ENCODE measurements at places on chromosomes 16 and 17. TPM values are rescaled to one million over a fixed set of nuclear protein-coding genes. Genes with fewer than 3 reads are reported as not detected.

DNA sequence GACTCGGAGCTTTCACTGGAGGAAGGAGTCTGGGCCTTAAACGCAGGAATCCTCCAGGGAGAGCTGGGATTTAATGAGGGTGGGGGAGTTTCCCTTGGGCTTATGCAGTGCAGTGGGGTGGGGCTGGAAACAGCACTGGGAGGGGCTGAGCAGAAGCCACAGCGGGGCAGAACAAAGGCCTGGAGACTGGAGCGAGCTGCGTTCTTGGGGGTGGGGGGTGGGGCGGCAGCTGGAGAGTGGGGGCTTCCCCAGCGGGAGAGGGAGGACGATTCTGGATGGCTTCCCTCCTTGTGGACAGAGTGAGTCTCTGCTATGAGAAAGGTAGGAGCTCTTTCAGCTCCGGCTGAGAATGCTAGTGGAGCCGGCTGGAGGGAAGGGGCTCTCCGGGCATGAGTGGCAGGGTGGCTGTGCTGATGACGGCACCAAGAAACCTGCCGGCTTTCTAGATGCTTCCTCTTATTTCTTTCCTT, 406.0 kb downstream of the SEC14L1 start:
- peaks cover 5% of the 10 kb centered on the region for H3K27me3 ChIP-seq
- no peaks in the 10 kb centered on the region for H3K36me3 ChIP-seq
- H3K4me3 ChIP-seq, result no peak overlapping the region
- DNase-seq, result no peak

GRCh38 chr17:44077595-44077909, 7.0 kb downstream of the G6PC3 start:
- peaks cover 6% of the 10 kb centered on the region for H3K4me1 ChIP-seq
- no peaks in the 10 kb centered on the region for H3K27me3 ChIP-seq
- no peak for DNase-seq
- no peak overlapping the region for H3K27ac ChIP-seq
- peaks cover 4% of the 10 kb centered on the region for H3K36me3 ChIP-seq
- no peak overlapping the region for H3K4me3 ChIP-seq

DNA sequence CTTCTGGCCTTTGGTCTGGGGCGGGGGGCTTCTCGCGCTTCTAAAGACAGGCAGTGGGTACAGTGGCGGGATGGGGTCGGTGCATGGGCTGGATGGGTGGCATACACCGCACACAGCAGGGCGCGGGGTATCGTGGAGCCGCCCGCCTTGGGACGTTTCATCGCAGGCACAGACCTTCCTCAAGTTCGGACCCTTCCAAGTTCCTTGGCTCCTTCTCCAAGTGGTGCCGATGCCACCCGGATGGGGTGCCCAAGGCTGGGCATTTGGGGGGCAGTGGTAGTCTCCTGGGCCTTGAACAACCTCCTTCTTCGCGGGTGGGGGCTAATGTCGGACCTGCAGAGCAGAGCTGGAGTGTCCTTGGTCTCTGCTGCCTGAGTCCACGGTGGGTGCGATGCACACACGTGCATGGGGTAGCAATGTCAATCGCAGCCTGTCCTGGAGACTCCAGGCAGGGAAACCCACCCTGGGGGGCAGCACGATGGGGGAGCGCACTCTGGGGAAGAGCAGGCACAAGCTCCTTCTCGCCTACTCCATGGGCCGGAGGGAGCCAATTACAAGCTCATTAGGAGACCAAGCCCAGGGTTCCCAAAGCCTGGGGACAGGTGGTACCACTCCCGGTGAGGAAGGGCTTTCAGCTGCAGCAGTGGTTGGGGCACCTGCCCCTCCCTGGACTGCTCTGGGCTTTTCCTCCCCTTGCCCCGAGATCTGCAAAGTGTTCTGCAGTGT, 686 bp upstream of the MTSS2 start:
- no peaks in the 10 kb centered on the region for H3K36me3 ChIP-seq
- H3K4me3 ChIP-seq, result no peak overlapping the region
- H3K27me3 ChIP-seq, result no peaks in the 10 kb centered on the region
- no peak overlapping the region for H3K27ac ChIP-seq

Gene CMTM1
- 10.1 TPM for total RNA-seq

Gene TMEM92
- total RNA-seq, result not detected

Gene SCARF1
- 2.5 TPM for total RNA-seq

- no peak overlapping the region for H3K27ac ChIP-seq
- peaks cover 31% of the 10 kb centered on the region for H3K27me3 ChIP-seq
- peaks cover under 1% of the 10 kb centered on the region for H3K4me1 ChIP-seq
- no peak overlapping the region for H3K4me3 ChIP-seq
- H3K36me3 ChIP-seq, result no peaks in the 10 kb centered on the region
- no peak for DNase-seq
Observed at GRCh38 chr17:55325406-55325805, 60.6 kb downstream of the HLF start.

Gene SDR42E1
- total RNA-seq, result 8.7 TPM

- peak overlapping the region; percentile 46 for H3K4me3 ChIP-seq
- H3K27me3 ChIP-seq, result peaks cover 36% of the 10 kb centered on the region
- no peaks in the 10 kb centered on the region for H3K36me3 ChIP-seq
Observed at GRCh38 chr16:88939245-88939971, 37.6 kb downstream of the CBFA2T3 start.

GRCh38 chr17:76149214-76149613, 8.2 kb upstream of the FOXJ1 start:
- DNase-seq, result no peak
- H3K4me1 ChIP-seq, result peaks cover 59% of the 10 kb centered on the region
- peaks cover 23% of the 10 kb centered on the region for H3K36me3 ChIP-seq
- no peaks in the 10 kb centered on the region for H3K27me3 ChIP-seq
- H3K4me3 ChIP-seq, result no peak overlapping the region
- no peak overlapping the region for H3K27ac ChIP-seq

Gene MPP2
- total RNA-seq, result 4.0 TPM

DNA sequence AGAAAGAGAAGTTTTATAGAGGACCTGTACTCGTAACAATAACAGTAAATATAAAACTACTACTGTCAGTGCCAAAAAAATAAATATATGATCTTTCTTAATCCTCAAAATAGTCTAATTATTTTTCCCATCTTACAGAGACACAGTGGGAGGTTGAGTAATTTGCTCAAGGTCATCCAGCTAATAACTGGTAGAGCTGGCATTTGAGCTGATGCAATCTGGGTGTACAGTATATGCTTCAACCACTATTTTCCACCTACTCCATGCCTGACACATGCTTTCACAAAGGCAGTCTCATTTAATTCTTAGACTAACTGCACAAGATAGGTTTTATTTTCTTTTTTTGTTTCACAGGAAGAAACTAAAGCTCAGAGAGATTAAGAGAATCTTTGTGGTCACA, 33.6 kb downstream of the PIGL start:
- no peaks in the 10 kb centered on the region for H3K27me3 ChIP-seq
- peak overlapping the region; percentile 83 for H3K27ac ChIP-seq
- peaks cover 13% of the 10 kb centered on the region for H3K4me1 ChIP-seq
- no peak for DNase-seq
- H3K4me3 ChIP-seq, result no peak overlapping the region

DNA sequence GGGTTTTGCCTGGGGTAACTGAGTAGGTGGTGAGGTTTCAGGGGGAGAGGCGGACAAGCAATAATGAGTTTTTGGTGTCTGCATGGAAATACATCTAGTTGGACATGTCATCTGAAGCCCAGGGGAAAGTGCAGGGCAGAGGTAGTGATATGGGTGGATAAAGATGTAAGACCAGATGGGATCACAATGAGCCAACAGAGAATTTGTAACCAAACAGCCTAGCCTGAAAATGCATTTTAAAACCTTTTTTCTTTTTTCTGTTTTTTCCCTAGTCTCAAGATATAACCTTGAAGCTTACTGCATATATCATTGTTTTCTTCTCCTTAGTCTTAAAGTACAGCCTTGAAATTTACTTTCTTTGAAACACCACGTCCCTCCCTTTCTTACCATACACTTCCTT, 3.7 kb upstream of the ZNF19 start:
- DNase-seq, result no peak
- no peaks in the 10 kb centered on the region for H3K4me1 ChIP-seq
- H3K36me3 ChIP-seq, result no peaks in the 10 kb centered on the region
- no peak overlapping the region for H3K4me3 ChIP-seq
- no peak overlapping the region for H3K27ac ChIP-seq

- H3K4me3 ChIP-seq, result no peak overlapping the region
- no peaks in the 10 kb centered on the region for H3K36me3 ChIP-seq
- H3K27ac ChIP-seq, result no peak overlapping the region
- no peaks in the 10 kb centered on the region for H3K27me3 ChIP-seq
- no peaks in the 10 kb centered on the region for H3K4me1 ChIP-seq
Observed at GRCh38 chr16:47507701-47508100, 46.6 kb downstream of the PHKB start.

- no peaks in the 10 kb centered on the region for H3K36me3 ChIP-seq
- DNase-seq, result no peak
- H3K27me3 ChIP-seq, result no peaks in the 10 kb centered on the region
- no peak overlapping the region for H3K27ac ChIP-seq
- no peak overlapping the region for H3K4me3 ChIP-seq
Observed at GRCh38 chr17:28139822-28140221, 97.3 kb downstream of the NLK start.

DNA sequence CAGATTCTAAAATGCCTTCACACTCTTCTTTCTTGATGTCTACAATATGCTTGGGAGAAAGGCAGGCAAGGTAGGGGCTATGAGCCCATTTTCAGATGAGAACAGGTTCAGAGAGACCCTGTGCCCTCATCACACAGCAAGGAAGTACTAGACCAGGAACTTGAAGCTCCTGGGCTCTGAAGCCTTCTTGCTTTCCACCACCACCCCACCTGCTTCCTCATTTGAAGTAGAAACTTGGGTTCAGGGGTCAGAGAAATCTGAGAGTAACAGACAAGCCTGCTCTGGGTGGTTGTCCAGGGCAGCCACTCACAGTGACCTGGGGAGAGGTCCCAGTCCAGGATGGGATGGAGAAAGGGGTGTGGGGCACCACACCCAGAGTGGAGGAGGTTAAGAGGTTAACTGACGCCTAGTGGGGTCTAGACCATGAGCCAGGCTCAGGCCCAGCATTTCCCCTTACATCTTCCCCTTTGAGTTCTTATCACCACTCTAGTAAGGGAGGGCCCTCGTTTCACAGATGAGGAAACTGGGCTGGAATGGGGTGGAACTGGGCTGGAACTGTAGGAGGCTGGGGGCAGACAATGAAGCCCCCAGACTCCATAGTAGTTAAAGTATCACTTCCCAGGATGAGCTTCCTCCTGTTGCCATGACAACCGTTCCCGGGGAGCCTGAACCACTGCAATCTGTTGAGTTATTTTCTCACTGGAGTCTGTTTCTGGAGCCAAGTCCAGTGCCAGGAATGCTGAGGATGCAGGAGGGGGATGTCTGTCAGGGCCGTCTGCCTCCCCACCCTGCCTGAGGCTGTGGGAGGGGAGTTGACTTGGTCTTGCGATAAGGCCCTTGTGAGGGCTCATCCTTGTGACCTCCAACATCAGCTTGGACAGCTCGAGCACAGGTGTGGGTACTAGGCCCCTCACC, 16.2 kb upstream of the PHF12 start:
- no peak for DNase-seq
- H3K27ac ChIP-seq, result no peak overlapping the region
- H3K36me3 ChIP-seq, result no peaks in the 10 kb centered on the region

DNA sequence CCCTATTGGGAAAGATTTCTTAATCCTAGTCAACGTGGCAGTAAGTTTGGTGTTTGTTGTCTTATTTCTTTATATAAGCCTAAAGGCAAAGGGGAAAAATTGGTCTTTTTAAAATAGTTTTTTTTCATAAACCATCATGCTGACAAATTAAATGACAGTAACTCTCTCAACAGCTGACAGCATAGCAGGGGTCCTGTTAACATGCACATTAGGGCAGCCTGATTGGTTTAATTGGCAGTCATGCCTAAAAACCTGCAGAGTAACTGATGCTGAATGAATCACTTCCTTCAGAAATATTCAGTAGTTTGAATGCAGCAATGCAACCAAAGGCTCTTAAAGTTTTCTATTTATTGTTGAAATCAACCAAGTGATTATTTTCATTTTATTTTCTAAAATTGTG, 85.4 kb downstream of the ITFG1 start:
- no peaks in the 10 kb centered on the region for H3K4me1 ChIP-seq
- no peak overlapping the region for H3K4me3 ChIP-seq
- no peak overlapping the region for H3K27ac ChIP-seq
- DNase-seq, result no peak

Gene LPO
- 0.31 TPM for total RNA-seq

DNA sequence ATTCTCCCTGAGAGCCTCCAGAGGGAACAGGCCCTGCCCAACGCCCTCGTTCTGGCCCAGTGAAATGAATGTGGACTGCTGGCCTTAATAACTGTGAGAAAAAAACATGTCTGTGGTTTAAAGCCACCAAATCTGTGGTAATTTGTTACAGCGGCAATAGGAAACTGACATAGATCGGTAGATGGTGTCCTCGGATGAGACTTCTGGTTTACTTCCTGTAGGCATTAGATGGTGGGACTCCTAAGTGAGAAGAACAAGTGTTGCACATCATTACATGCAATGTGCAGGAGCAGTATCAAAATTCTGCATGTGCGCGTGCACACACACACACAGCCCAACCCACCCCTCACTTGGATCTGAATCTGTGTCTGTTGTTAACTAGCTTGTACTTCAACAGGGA, 42.0 kb downstream of the CDK5R1 start:
- H3K4me1 ChIP-seq, result peaks cover 59% of the 10 kb centered on the region
- peaks cover 8% of the 10 kb centered on the region for H3K36me3 ChIP-seq
- H3K27me3 ChIP-seq, result no peaks in the 10 kb centered on the region
- no peak for DNase-seq
- no peak overlapping the region for H3K27ac ChIP-seq

GRCh38 chr16:86737083-86737482, 158.7 kb downstream of the FOXL1 start:
- peaks cover 10% of the 10 kb centered on the region for H3K4me1 ChIP-seq
- no peak for DNase-seq
- no peaks in the 10 kb centered on the region for H3K36me3 ChIP-seq
- H3K27ac ChIP-seq, result no peak overlapping the region

GRCh38 chr16:12590963-12591362, 212.7 kb downstream of the CPPED1 start:
- peaks cover 24% of the 10 kb centered on the region for H3K27me3 ChIP-seq
- DNase-seq, result no peak
- H3K27ac ChIP-seq, result no peak overlapping the region
- peaks cover 19% of the 10 kb centered on the region for H3K4me1 ChIP-seq
- H3K36me3 ChIP-seq, result peaks cover 3% of the 10 kb centered on the region

- DNase-seq, result peak; percentile 38
- no peak overlapping the region for H3K4me3 ChIP-seq
- no peak overlapping the region for H3K27ac ChIP-seq
- H3K4me1 ChIP-seq, result peaks cover 25% of the 10 kb centered on the region
- H3K36me3 ChIP-seq, result no peaks in the 10 kb centered on the region
Observed at GRCh38 chr17:78013683-78014467, 55.4 kb downstream of the TNRC6C start.

DNA sequence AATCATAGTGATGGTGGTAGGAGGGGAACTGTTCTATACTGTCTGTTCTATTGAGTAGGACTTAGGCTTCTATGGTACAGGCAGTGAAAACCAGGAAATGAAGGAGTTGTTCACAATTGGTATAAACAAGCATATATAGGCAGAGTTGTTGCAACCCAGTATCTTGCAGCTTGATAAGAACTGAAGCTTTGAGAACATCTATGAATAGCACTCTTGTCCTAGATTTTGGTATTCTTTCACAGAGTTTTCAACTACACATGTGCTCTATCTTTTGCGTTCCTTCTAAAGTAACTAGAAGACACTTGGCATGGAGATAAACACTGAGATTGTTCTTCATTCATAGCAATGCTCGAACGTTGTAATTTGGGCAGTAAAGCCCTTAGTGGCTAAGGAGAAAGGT, 91.8 kb downstream of the KCNJ2 start:
- no peak overlapping the region for H3K4me3 ChIP-seq
- H3K27me3 ChIP-seq, result no peaks in the 10 kb centered on the region
- H3K36me3 ChIP-seq, result no peaks in the 10 kb centered on the region
- no peak overlapping the region for H3K27ac ChIP-seq
- H3K4me1 ChIP-seq, result no peaks in the 10 kb centered on the region
- DNase-seq, result no peak

Gene TBC1D26
- total RNA-seq, result not detected

Gene MPV17L
- total RNA-seq, result 0.05 TPM
